Bronchial epithelial cell (primary cell): ENCODE measurements at places on chromosomes 2 and 18. TPM values are rescaled to one million over a fixed set of nuclear protein-coding genes. Genes with fewer than 3 reads are reported as not detected.

The ZNF516 gene
- total RNA-seq, result 16.6 and 20.9 TPM in 2 replicates

DNA sequence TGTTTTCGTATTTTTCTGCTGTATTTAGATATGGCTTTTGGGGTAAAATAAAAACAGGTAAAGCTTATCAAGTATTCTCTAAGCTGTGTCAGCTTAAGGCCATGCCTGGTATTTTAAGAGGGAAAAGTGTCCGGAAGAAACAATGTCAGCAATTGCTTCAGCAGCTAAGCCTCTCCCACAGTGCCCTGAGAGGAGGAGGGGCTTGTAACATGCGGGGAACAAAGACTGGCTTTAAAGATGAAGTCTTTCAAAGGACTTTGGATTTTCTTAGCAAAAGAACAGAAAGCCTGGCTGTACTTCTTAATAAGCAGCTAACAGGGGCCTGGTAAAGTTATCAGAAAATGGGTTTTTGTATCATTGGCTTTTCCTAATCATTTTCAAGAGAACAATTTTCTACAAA lies 102.8 kb downstream of the PXDN start:
- DNase-seq, result no peak

The BCL11A gene
- 1.8 and 3.6 TPM in 2 replicates for total RNA-seq

- no peak for DNase-seq
Observed at GRCh38 chr18:22060361-22060760, 109.0 kb upstream of the GATA6 start.

- DNase-seq, result no peak
Observed at GRCh38 chr2:119024152-119024551, 82.2 kb downstream of the MARCO start.

The ANKRD39 gene
- total RNA-seq, result 5.8 and 8.2 TPM in 2 replicates

The AQP12A gene
- total RNA-seq, result not detected in 2 replicates

The ITM2C gene
- total RNA-seq, result 14.8 and 20.3 TPM in 2 replicates

The ABCG5 gene
- not detected in 2 replicates for total RNA-seq

GRCh38 chr2:137178951-137179377 lies 413.6 kb downstream of the THSD7B start:
- DNase-seq, result peak; percentile 92

DNA sequence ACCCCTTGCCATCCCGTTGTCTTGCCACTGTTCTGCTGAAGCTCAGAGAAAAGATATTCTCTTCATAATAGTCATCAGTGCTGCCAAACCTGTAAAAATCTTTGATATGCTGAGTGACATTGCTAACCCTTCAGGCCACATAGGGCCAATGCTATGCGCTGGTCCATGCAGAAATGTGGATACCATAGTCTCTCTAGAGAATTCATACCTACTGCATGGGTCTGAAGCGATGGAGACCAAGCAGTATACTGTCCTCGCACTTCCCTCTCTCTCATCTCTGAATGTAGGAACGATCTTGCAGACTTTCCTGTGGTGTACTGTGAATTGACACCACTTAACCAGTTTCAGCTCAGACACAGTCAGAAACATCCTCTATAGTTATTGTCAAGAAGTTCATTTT lies 17.9 kb upstream of the ANKRD44 start:
- DNase-seq, result no peak

The RHOB gene
- total RNA-seq, result 51.9 and 65.9 TPM in 2 replicates

GRCh38 chr2:152506843-152507242 lies 171.9 kb downstream of the FMNL2 start:
- peak; percentile 88 for DNase-seq

The MERTK gene
- total RNA-seq, result 3.9 and 5.8 TPM in 2 replicates

DNA sequence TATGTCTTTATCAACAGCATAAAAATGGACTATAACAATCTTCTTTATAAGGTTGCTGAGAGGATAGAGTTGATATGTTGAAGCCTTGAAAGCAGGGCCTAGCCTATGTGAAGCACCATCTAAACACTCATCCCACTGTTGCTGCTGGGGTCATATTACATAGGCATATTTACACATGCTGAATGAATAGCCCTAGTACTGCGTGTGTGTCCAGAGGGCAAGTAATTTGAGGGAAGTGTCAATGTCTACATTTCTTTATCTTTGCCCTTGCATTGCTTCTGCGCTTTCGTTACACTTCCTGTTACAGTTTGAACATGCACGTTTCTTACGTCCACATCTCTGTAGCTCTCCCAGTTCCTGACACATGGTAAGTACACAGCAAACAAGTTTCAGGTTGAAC lies 280.3 kb upstream of the ATP5MC3 start:
- DNase-seq, result no peak

The SERPINB3 gene
- 22.4 and 165 TPM in 2 replicates for total RNA-seq

DNA sequence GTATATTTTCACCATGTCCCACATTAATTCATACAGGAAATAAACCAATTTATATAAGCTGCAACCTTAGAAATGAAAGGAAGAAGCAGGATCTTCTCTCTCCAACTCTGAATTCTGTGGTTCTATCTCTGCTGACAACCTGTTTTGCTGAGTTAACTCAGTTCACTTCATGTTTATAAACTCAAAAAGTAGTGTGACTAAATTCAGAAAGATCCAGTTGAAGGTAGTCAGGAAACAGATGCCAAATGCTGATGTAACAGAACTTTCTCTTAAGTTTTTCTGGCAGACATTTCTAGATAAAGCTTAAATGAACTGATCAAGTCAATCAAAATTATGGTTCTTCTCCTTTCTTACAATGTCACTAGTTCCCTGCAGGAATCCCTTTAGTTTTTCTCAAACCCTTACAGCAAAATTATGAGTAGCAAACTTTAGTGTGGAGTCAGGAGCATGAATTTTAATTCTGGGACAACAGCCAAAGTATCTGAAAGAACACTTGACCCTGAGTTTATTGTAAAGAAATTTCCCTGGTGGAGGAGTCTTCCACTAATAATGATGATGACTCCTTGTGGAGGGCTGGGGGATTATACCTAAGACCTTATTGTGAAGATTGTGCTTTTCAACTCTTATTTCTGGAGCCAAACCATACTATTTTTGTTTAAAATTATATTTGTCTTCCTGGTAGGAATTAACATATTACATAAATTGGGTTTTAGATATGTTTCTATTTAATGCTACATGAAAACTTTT lies 216.9 kb downstream of the MYO3B start:
- no peak for DNase-seq

The LYG1 gene
- total RNA-seq, result 0.26 and 0.77 TPM in 2 replicates

GRCh38 chr2:20391951-20392699 lies 41.5 kb upstream of the PUM2 start:
- DNase-seq, result peak; percentile 69

- DNase-seq, result peak; percentile 70
Observed at GRCh38 chr18:79988451-79989194, at the start of gene TXNL4A. Gene TXNL4A, minus strand, starts transcription at chr18:79988563. Its CDS starts 171 bp downstream, at chr18:79988392.

DNA sequence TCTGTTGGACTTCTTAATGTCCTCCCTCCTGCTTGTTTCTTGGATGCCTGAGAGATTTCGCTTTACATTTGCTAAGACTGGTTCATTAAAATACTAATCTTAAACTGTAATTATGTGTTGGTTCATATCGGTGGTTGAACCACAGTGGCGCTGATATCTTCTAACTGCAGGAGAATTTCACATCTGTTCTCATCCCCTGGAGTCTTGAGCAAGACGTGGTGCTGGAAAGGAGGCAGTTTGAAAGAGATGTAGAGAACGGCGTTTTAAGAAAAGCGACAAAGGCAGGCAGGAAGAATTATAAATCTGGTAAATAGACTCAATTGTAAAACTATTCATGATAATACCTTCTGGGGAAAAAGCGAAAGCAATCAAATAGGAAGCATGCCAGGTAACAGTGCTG lies 79.5 kb downstream of the NXPH2 start:
- no peak for DNase-seq

DNA sequence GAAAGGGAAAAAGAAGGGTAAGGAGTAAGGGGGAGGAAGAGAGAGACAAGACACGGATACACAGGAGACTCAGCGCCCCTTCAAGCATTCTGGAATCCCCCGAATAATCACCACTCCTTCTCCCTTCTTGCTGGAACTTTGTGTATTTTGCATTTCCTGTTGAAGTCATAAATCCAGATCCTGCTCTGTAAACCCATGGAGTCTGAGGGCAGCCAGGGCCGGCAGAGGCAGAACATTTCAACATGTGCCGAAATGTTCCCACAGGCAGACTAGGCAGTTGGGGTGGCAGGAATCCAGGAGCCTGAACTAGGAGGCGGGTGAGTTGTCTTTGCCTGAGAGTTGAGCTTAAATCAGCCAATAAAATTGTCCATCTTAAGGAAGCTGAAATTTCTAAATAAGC lies 193.1 kb downstream of the SH3RF3 start:
- peak; percentile 82 for DNase-seq

DNA sequence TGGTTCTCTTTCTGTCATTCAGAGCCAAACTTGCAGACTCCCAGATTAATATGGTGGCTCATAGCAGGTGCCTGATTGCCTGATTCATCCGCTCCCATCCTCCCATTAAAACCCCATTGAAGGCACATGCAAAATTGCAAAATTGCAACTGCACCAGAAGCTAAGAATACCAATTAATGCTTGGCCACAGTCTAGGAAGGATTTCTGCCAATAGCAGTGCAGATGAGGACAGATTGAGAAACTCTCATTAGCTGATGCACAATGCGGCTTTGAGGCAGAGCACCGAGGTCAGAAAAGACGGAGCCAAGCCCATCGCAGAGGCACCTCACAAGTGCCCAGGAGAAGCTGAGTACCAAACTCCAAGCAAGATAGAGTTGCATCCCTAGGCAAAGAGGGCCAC lies 172.8 kb downstream of the ARL4C start:
- no peak for DNase-seq

- peak; percentile 97 for DNase-seq
Observed at GRCh38 chr2:144553379-144553778, 33.5 kb upstream of the ZEB2 start.

The IGFBP2 gene
- total RNA-seq, result 41.1 and 329 TPM in 2 replicates
